ENCODE measurements at places on chromosomes 12 and 14. TPM values are rescaled to one million over a fixed set of nuclear protein-coding genes. Genes with fewer than 3 reads are reported as not detected.

The SUDS3 gene
- total RNA-seq: 42.8 TPM

The FZD10 gene
- 0.05 TPM for total RNA-seq

The TAS2R14 gene
- total RNA-seq: 7.1 TPM

The TBC1D30 gene
- total RNA-seq: 1.1 TPM

The CLEC1A gene
- total RNA-seq: not detected

The BDKRB2 gene
- total RNA-seq: 3.6 TPM

The SLC8B1 gene
- 43.8 TPM for total RNA-seq

The GLT8D2 gene
- 0.87 TPM for total RNA-seq

The TSPAN31 gene
- 105 TPM for total RNA-seq

The KRT2 gene
- total RNA-seq: not detected

The RAB21 gene
- 78.7 TPM for total RNA-seq

The ARF3 gene
- total RNA-seq: 50.7 TPM

The KDM2B gene
- 15.8 TPM for total RNA-seq

The KRT83 gene
- not detected for total RNA-seq

The KRT6C gene
- not detected for total RNA-seq

The ACSS3 gene
- total RNA-seq: 19.8 TPM

The PLEK2 gene
- total RNA-seq: 126 TPM

- DNase-seq: no peak
These were observed 46.4 kb downstream of the TPCN1 start for GRCh38 chr12:113267621-113268020.

DNA sequence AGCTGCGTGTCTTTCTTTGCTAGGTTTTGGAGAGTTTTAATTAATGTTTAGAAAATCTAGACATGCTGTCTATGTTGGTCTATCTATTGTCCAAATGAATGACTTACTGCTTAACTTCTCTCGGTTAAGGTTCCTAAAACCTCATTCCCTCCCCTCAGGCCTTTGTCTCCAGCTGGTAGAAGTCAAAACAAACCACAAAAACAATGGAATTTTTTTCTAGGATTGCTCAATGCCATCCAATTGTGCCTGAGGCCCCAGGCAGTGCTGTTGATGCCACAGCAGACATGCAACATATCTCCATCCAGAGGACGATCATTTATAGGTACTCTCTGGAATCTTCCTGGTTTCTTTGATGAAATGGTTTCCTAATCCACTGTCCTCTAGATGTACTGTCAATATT, 448.2 kb upstream of the TBX3 start:
- peak; percentile 72 for DNase-seq

DNA sequence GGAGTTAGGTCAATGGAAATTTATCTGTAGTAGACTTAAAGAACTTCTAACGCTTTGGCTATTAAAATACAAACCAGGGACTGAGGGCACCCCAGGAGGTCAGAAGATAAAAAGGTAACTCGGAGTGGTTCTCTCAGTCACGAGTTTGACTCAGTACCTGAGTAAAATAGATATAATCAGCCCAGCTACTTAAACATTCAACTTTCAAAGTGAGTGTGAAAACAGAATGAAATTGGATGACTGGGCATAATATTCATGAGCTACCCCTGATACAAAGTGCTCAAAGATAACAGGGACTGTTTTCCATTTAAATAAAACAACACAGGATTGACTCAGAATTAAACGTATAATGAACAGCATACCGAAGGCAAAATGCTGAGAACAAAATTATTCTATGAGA, 75.0 kb downstream of the FOXN3 start:
- no peak for DNase-seq

GRCh38 chr12:15629108-15629507, 160.1 kb downstream of the EPS8 start:
- DNase-seq: peak; percentile 98

GRCh38 chr12:18581232-18581962, 156.4 kb downstream of the PLCZ1 start:
- DNase-seq: no peak

- no peak for DNase-seq
These were observed 35.5 kb downstream of the CCDC60 start for GRCh38 chr12:119369907-119370546.

GRCh38 chr12:54159589-54159988, 29.2 kb downstream of the SMUG1 start:
- no peak for DNase-seq

DNA sequence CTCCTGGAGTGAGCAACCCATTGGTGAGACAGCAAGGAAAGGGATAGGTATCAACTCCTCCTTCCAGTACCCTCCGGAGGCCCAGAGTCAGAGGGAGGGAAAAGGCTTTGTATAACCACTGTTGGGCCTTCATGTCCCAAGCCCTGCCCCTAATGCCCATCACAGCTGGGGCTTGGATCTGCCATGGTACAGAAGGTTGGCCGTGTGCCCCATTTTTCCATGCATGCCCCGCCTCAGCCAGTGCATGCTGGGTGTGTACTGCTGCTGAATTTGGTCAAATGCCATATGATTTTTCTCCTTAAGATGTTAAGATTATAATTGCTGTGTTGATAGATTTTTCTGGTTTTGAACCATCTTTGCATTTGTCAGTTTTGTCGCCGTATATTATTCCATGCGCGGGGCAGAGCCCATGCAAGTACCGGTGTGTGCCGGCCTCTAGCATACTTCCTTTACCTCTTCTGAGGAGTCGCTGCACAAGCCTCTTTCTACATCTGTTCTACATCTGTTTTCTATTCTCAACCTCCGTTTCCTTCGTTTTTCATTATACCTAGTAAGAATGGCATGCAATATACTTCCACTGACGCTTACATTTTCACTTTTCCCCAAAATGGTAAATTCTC, 26.6 kb downstream of the PPP2R5C start:
- no peak for DNase-seq

DNA sequence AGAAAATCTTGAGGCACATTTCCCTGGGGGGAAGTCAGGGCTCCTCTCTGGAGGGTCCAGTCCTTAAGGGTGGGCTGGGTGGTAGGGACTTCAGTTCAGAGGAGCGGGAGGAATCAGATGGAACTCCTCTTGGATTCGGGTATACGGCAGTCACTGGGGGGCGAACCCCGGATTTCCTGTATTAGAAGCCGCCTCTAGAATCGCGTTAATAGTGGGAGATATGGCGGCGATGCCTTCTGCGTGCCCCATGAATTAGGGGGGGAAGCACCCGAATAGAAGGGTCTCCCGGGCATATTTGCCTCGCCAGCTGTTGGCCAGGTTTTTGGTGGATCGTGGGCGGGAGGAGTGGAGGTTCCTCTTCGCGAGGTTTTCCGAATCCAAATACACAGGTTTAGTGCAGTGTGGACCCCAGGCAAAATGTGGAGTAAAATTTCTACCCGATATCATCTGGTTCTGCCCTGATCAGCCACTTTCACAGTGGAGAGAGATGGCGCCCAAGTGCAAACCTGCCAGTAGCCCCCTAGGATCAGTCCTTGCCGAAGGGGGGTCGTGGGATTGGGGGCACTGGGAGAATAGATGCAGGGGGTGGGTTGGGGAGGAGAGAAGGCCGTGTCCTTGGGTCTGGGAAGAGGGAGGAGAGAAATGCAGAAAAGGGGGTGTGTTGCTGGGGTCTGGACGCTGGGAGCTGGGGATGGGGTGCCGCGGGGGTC, 628 bp downstream of the MEG3 start:
- no peak for DNase-seq

GRCh38 chr12:93109551-93110203, 180.6 kb upstream of the EEA1 start:
- DNase-seq: peak; percentile 82

DNA sequence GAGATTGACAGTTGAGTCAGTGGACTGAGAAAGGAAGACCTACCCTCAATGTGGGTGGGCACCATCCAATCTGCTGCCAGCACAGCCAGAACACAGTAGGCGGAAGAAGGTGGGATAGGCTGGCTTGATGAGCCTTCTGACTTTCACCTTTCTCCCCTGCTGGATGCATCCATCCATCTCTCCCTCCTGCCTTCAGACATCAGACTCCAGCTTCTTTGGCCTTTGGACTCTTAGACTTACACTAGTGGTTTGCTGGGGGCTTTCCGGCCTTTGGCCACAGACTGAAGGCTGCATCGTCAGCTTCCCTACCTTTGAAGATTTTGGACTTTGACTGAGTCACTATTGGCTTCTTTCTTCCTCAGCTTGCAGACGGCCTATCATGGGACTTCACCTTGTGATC, 456.5 kb upstream of the MIS18BP1 start:
- DNase-seq: no peak

DNA sequence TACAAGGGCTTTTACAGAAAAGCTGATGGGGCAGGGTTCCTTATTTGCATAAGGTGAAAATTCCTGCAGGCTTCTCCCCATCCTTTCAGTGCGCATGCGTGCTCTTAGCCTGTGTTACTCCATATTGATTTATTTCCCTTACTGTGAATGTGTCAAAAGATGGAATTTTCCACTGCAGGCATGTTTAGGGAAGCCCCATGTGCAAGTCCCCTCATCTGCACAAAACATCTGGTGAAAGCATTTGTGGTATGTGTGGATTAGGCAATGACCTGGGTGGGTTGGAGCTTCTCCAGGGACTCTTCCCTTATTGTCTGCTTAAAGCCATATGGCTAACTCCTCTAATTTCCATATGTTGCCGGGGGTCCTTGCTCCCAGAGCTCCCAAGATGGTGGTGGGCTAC, 912.7 kb upstream of the LRFN5 start:
- no peak for DNase-seq

GRCh38 chr12:2609020-2609419, 185.8 kb upstream of the FKBP4 start:
- no peak for DNase-seq

GRCh38 chr12:40152783-40153383, 47.0 kb upstream of the SLC2A13 start:
- DNase-seq: peak; percentile 45

GRCh38 chr14:29216268-29217232, 450.0 kb downstream of the FOXG1 start:
- DNase-seq: peak; percentile 51

- DNase-seq: no peak
These were observed 467.8 kb downstream of the NRXN3 start for GRCh38 chr14:78637908-78638475.

GRCh38 chr12:26798023-26798422, 35.0 kb downstream of the ITPR2 start:
- no peak for DNase-seq

- peak; percentile 68 for DNase-seq
These were observed 161.1 kb upstream of the RASSF8 start for GRCh38 chr12:25797386-25797785.

DNA sequence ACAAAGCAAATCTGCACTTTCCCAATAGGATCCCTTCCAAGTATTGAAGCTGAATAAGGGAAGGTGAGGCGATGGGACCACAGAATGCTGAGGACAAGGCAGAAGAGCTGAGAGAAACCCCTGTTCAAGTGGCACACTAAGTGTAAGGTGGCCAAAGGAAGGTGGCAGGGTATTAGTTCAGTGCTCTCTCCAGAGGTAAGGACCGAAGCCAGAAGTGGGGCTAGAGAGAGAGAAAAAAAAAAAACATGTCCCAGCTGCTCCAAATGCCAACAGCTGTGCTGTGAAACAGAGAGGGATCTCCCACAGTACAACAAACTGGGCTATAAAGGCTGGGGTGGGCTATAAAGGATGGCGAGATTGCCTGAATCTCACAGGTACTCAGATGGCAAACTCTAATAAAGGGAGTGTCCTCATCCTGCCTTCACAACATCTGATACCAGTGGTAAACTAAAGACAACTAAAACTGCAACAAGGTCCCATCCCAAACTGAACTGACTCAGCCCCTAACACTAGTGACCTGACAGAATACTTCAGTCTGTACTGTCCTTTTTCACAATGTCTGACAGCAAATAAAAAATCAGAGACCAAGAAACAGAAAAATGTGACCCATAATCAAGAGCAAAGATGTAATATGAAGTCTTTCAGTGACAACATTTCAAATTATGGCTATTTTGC, 47.9 kb downstream of the CDK17 start:
- DNase-seq: no peak

DNA sequence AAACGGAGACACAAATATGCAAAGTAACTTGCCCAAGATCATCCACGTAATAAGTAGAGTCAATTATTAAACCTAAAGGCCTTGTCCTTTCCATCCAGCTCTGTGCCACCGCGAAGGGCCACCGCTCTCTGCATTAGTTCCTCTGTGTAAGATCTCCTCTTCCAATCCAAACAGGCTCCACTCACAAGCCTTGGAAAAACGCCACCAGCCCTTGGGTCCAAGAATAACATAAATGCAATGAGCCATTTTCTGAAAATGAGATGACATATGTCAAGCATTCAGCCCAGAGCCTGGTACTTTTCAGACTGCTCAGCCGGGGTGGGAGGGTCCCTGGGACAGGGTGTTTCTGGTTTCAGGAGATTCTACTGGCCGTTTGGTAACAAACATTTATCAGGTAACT, 30.0 kb downstream of the DGLUCY start:
- DNase-seq: peak; percentile 72

GRCh38 chr12:91496337-91496736, 313.7 kb upstream of the DCN start:
- DNase-seq: no peak

DNA sequence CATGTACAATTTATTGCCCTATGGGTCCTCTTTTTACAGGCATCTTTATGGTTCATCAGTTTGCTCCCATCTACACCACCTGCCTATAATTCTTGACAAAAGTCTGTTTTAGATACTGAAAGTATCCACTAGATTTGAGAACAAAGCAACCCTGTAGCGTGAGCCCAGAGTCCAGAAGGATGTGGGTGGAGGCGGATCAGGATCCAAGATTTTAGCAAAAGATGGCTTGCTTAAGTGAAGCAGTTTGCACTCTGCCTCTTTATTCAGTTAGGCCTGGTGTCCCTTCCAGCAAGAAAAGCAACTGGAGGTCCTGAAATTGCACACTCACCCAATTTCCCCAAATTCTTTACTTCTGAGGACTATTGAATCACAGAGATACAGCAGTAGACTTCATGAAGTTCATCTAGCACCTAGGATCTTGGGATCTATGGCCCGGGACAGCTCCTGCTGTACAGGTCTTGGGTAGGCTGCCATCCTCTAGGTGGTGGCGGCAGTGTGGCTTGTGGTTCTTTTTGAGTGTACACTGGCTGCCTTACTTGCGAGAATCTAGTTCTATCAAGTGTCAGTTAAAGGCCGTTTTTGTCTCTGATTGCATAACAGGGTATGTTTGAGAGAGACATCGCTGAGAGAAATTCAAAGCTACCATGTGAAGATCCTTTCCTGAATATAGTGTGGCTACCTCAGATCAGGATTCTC, 873.2 kb downstream of the NRXN3 start:
- no peak for DNase-seq

GRCh38 chr14:23321572-23322547, 603 bp downstream of the PABPN1 start:
- peak; percentile 41 for DNase-seq

DNA sequence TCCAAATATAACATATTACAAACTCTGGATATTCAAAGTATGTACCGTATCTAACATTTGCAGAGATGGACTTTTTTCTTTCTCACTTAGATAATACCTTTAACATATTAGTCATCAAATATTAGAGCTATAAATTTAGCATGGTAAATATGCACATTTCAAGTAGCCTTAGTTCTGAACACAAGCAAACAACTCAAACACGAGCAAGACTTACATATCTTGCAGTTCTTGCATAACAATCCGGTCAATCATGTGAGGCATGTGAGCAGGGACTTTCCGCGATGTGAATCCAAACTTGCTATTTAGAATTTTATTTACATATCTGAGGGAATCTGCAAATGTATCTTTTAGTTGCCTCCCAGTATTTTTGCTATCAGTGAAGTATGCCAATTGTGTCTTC, 22.1 kb upstream of the SYCP3 start:
- DNase-seq: no peak

- DNase-seq: no peak
These were observed 10.9 kb upstream of the ZNF740 start for GRCh38 chr12:53169644-53170043.

All from renal cortical epithelial cell (primary cell).